ENCODE measurements at places on chromosomes 7 and 10.
A peak's percentile ranks its signal among the peaks of the same experiment; 100 is the strongest.

DNA sequence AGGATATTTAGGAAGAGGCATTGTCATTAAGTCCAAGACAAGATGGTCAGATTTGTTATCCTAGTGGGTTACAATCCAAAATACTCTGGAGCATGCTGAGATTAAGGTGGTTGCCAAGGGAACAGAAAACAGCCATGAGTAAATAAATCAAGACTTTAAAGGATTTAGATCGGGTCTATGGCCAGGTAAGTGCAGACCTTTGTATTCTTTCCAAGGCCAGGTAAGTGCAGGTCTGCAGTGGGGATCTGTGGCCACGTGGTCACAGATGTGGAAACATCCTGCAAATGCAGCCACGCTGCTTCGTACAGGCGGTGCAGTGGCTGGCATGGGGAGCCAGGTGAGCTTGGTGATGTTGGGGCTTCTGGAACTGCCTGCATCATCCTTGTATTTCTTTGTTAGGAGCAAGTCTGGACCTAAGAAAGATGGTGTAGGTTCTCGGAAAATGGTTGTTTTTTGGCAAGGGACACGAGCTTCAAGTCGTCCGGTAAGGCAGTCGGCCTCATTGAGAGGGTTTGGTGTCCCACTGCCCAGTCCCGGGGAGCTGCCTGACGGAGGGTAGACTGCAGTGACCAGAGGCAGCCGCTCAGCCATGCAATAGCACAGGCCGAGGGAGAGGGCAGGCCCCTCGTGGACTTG is 21.8 kb downstream of the ZNF775 start:
- DNase-seq: no peak

- no peak for DNase-seq
Measured at GRCh38 chr10:86678999-86679792, 10.9 kb downstream of the LDB3 start.

GRCh38 chr10:90579602-90580242 is 278.1 kb downstream of the HTR7 start:
- DNase-seq: peak; percentile 62

- peak; percentile 96 for DNase-seq
Measured at GRCh38 chr7:24971333-24972165, 8.4 kb downstream of the OSBPL3 start.

- DNase-seq: peak; percentile 71
Measured at GRCh38 chr7:836429-836828, 4.2 kb downstream of the SUN1 start.

GRCh38 chr10:63760034-63760707 is 239.0 kb downstream of the REEP3 start:
- peak; percentile 22 for DNase-seq

- no peak for DNase-seq
Measured at GRCh38 chr10:75502838-75503237, 71.4 kb downstream of the LRMDA start.

- peak; percentile 71 for DNase-seq
Measured at GRCh38 chr10:98269435-98269912, 1.5 kb upstream of the LOXL4 start.

GRCh38 chr10:92747600-92747999 is 57.8 kb downstream of the HHEX start:
- no peak for DNase-seq

GRCh38 chr10:16965740-16966447 is 148.7 kb upstream of the RSU1 start:
- peak; percentile 94 for DNase-seq

- peak; percentile 84 for DNase-seq
Measured at GRCh38 chr7:36129048-36129534, 24.0 kb upstream of the EEPD1 start.

- DNase-seq: peak; percentile 93
Measured at GRCh38 chr10:78931321-78932053, 137.3 kb upstream of the ZMIZ1 start.

DNA sequence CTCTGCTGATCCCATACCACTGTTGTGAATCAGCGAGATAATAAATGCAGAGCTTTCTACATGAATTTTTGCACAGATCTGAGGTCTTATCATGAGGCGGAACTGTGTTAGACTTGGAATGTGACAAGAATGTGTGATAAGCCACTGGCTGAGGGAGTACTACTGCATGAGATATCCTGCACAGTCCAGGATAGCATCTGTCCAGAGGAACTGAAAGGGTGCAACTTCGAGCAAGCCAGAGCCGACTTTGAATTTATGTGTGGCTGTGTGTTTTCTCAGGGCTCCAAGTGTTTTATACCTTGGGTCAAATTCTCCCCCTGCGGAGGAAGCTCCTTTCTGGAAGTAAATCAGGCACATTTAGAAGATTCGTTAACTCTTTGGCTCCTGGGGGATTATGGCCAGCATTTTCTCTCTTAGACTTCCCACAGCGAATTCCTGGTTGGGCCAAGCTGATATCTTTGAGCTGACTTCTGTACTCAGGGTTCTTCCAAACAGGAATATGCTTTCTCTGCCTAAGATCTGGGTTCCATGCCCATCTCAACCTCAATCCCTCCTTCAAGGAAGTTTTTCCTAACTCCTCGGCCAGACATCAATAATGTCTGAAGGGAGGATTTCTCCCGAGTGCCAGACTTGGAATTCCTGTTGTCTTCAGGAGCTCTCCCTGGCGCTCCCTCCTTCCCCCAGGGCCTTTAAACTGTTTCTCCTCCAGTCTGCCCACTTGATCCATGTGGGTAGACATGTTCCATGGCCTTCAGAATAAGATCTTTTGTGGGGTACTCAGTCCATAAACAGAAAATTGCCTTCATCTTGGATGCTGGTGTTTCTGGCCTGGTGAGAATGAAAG is 2.5 kb upstream of the MEST start:
- no peak for DNase-seq

DNA sequence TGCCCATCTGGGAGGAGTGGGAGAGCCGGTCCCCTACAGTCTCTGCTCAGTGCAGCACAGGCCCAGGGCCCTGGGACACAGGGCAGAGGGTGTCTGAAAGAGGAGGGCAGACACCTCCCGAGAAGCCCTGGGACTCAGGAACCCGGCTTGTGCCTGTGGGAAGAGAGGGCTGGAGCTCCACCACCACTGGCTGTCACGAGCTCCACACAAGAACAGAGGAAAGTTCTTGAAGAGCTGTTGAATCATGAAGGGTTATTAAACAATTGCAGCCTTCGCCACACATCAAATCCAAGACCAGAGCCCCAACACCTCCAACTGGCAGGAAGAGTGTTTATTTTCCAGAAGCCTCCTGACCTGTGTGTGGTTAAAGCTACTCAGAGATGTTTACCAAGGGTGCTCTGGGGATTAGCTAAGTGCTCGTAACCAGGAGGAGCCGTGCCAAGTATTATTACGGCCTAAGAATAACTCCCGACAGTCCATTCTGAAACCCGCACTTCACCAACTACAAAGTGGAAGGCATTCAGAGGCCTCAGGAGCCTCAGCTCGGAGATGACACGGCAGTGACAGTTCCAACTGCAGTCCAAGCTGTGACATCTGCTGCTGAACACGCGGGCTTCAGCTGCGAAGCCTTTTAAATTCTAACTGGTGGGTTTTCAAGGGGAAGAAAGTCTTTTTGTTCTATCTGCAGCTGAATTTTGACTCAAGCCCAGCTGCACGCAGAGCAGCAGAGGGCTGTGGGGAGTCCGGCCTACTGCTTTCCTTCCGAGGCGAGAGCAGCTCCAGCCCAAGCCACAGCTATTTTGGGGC is 75.1 kb downstream of the MAD1L1 start:
- peak; percentile 96 for DNase-seq

DNA sequence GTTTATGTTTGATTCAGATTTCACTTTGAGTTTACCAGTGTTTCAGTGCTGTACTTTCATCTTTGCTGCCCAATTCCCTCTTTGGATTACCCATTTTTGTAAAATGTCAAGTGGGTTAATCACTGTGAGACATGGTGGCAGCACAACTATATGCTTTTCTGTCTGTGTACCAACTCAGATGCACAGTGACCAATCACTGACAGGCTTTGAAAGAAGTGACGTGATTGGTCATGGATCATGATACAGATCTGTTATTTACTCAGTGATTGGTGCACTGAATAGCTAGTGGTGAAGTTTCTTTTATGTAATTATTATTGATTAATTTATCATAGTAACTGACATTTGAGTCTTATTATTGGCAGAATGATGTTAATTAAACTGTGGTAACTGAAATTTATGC is 126.9 kb downstream of the SDK1 start:
- no peak for DNase-seq
